ENCODE measurements at places on chromosomes 6 and 20.

DNA sequence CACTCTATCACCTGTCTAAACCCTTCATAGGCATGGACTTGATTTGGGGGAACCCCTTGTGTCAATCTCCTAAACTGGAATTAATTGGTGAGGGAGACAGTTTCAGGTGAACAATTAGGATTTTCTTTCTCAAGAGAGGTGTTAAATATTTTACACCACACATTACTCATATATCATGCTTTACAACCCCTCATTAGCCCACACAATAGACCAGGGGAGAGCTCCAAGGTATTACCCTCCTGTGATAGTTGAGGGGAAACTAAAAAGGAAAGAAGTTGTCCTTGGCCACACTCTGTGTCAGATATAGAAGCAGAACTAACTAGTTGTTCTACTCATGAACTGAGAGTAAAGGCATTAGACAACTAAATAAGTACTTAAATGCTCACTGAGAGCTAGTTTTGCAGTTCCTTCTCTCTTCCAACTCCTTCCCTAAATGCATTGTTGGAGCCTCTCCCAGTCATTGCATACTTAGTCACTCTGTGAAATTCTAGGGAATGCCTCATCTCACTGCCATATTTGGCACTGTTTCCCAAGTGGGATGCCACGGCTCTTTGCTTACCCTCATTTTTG, 183.7 kb upstream of the CEP162 start:
- DNase-seq: peak; percentile 67

- no peak for DNase-seq
Observed at GRCh38 chr6:101992286-101992685, 598.8 kb downstream of the GRIK2 start.

- no peak for DNase-seq
Observed at GRCh38 chr6:30548375-30548774, 7.9 kb downstream of the GNL1 start.

DNA sequence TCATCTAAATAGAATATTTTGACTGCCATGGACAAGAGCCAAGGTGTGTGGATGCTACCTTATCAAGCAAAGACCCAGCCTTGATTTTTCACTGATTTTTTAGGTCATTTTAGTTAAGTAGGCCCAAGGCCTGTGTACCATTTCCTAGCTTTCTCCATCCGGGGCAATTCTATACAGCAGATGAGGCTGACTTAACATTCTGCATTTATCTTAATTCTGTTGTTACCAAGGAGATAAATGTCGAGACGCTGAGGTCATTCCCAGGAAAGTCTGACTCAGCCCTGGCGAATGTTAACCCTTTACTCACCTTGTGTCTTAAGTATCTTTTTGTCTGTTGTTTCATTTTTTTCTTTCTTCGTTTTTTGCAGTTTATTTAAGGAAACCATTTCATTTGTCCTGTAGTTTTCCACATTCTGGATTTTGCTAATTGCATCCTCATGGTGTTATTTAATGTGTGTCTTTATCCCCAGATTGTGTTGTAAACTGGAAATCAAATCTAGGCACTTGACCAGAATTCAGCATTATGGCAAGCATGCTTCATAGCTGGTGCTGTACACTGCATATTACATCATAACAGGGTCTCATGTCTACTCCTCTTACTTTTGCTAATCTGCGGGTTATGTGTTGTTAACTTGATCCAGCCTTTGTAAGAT, 277.0 kb downstream of the CDKAL1 start:
- DNase-seq: no peak

DNA sequence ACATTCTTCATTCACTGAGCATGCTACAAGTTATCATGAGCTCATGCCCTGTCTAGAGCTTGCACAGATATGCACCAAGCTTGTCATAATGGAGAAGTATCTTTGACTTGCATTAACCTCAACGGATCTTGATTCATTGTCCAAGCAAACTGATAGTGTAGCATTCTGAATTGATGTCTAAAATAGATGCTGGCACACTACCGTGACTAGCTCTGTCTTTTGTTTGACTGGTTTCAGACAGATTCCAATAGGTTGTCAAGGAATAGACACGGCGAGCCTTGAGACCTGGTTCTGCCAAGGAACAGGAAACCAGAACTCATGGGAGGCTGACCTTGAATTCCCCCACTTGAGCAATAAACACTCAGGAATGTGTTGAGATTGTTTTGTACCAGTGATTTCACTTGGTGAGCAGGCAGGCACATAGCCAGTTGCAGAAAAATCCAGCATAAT, 1153.1 kb upstream of the GJE1 start:
- DNase-seq: no peak

DNA sequence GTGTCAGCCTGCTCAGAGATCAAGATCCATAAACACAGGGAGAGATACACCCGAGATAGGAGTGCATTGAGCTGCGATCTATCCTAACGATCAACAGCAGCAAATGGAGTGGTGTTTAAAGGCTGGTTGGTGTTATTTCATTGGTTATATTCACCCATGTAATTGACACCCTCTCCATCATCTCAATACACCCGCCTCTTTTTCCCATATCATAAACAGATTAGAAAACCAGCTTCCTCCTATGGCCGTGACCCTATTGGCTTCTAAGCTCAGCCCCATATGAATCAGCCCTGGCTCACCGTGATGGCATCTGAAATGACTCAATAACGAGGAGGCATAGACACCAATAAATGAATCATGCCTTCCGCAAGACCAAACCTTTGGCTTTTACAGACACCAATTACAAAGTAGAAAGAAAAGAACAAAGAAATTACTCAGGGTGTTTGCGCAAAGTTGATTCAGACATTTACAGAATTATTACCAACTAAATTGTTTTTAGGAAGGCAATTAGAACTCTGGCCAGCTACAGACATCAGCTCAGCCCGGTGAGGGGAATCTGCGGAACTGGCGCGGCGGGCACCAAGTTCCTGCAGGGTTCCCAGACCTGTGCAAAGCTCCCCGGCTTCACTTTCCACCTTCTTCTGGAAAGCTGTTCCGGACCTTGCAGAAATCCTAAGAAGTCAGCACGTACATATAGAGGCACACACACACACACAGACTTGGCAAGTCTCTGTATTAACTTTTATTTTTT, 11.5 kb downstream of the PMEPA1 start:
- no peak for DNase-seq

- DNase-seq: no peak
Observed at GRCh38 chr20:23152308-23152892, 66.3 kb upstream of the CD93 start.

GRCh38 chr20:38604873-38605303, 3.3 kb downstream of the ARHGAP40 start:
- no peak for DNase-seq

- no peak for DNase-seq
Observed at GRCh38 chr20:37518059-37518458, 3.0 kb upstream of the NNAT start.

DNA sequence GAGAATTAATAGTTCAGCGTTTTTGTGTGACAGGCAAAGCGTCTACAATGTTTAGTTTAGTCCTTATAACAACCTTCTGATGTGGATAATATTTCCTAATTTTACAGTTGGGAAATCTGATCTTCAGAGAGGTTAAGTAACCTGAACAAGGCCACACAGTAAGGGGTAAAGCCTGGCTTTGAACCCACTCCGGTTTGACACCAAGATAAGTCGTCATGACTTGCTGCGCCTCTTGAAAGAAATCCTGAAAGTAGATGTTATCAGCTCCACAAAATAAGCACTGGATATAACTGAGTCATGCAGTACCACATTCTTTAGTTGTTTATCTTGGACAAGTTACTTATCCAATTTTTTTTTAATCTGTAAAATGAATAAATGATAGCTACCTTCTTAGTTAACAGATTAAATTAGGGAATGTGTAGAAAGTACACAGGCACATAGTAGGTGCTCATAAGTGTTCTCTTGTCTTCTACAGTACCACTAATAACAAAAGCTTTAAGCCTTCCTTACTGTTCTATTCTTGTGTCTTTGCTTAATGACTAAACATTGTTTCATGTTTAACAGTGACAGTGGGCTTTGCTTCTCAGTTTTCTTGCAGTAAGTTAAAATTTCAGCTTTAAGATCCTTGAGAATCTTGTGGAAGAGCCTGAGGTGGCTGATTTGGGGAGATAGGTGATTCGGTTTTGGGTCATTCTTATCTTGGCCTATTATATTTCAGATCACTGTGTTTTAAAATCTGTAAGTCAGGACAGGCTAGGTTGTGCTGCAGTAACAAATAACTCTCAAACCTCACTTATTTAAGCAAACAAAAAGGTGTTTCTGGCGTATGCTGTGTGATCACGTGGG, 2.1 kb downstream of the HIVEP1 start:
- DNase-seq: no peak

DNA sequence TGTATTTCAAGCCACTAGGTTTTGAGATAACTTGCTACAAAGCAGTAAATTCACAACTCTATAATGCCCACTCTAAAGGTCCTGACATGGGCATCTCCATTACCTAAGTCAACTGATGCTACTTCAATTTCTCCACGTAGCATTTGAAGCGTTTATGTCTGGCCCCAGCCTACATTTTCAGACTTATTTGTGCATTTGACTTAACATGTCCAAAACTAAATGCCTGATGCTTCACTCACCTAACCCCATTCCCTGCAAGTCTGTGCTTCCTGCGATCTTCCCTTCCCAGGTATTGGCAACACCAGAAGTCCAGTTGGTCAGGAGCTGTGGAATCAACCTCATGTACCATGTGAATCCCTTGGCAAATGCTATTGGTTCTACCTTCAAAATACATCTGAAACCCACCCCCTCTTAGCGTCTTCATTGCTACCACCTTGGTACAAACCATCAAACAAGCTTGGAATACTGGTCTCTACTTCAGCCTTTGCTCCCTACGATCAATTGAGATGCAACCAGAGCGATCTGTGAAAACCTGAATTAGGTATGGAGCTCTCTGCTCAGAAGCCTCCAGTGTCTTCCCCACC, 12.8 kb upstream of the ZNFX1 start:
- DNase-seq: no peak

GRCh38 chr20:17399303-17399985, 131.7 kb downstream of the BFSP1 start:
- no peak for DNase-seq

DNA sequence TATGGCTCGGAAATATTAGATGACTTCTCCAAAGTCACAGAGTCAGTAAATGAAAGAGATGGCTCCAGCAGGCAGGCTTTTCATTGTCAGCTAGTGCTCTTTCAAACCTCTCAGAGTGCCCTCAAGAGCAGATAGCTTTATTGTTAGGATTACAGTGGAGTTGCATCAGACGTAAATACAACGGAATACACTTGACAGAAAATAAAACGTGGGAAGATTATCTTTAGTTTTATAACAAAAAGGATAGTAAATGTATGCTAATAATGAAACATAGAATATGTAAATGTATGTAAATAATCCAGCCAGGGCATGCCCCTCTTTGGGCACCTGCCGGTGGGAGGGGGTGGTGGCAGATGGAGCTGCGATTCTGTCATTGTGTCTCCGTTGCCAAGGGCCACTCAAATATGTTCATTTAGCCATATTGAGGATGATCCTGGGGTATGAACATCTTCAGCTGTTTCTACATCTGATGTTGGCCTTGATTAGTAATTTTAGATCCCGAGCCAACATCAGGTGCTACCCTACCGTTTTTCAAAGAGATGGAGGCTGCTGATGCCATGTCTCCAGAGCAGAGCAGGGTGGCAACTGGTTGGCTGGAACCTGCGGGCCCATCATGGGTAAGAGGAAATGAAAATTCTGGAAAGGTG, 358.3 kb upstream of the SULF2 start:
- DNase-seq: peak; percentile 18

DNA sequence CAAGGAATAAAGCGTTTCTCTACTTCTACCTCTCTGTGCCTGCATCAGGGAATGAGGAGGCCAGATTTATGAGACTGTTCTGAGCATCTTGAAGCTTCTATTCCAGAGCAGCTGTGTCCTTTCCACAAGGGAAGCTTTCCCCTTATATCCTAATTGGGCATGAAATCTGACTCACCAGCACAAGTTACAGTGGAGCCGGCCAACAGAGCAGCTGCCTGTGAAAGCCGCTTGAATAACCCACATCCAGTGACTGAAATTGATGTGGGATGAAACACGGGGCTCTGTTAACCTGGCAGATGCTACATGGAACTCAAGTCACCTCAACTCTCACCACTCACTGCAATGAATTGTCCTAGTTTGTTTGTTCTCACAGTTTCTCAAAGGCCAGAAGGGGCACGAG, 400.3 kb downstream of the TFAP2A start:
- no peak for DNase-seq

- no peak for DNase-seq
Observed at GRCh38 chr6:110491644-110492317, 15.4 kb upstream of the SLC22A16 start.

DNA sequence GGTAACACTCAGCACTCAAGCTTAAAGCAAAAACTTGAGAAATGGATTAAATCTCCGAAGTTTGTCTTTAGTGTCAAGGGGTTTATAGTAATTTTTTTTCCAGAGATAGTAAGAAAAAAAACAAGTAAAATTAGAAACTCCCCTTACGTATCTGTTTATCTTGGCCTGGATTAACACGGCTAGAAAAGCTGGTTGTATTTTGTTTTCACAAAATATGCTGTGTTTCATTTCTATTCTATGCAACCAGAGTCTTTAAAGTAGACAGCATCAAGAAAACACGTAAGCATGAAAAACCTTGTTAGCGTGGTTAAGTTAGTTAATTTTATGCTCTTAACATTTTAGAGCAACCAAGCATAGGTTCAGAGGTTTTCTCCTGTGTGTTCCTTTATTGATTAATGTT, 21.8 kb upstream of the ERVFRD-1 start:
- DNase-seq: no peak

GRCh38 chr20:22341508-22341907, 242.9 kb downstream of the FOXA2 start:
- DNase-seq: no peak

- DNase-seq: no peak
Observed at GRCh38 chr6:109644131-109644530, 46.9 kb downstream of the AK9 start.

GRCh38 chr20:20694591-20694990, 17.9 kb downstream of the RALGAPA2 start:
- no peak for DNase-seq

DNA sequence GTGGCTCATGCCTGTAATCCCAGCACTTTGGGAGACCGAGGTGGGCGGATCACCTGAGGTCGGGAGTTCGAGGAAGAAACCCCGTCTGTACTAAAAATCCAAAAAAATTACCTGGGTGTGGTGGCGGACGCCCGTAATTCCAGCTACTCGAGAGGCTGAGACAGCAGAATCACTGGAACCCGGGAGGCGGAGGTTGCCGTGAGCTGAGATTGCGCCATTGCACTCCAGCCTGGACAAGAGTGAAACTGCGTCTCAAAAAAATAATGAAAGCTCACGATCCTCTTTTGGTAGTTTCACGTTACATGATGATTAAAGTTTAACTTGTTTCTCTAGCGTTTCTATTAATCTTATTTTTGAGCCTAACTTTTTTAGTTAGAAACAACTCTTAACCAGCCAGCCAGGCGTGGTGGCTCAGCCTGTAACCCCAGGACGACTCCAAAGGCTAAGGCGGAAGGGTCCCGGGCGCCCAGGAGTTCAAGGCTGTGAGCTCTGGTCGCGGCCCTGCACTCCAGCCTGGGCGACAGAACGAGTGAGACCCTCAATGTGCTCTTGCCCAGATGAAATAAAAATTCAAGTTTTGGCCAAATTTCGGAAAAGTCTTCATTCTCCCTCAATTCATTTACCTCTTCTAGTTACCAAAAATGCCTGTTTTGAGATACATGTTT, 1.2 kb upstream of the WRNIP1 start:
- DNase-seq: no peak

- DNase-seq: no peak
Observed at GRCh38 chr6:119201480-119201879, 123.0 kb upstream of the FAM184A start.

Data from NCI-H1105 treated with DMSO at 0.1 percent for 48 hours (cell line).